ENCODE measurements at places on chromosomes 13 and 19. TPM values are rescaled to one million over a fixed set of nuclear protein-coding genes. Genes with fewer than 3 reads are reported as not detected.

GRCh38 chr19:10271543-10272086 lies 695 bp downstream of the ICAM1 start:
- DNase-seq: no peak

GRCh38 chr13:108629181-108629752 lies at the start of gene MYO16:
Gene MYO16, plus strand, starts transcription at chr13:108629611. Its CDS starts 234 bp downstream, at chr13:108629845.
- DNase-seq: no peak

OLFM4 gene
- under 0.01 TPM for total RNA-seq

DNA sequence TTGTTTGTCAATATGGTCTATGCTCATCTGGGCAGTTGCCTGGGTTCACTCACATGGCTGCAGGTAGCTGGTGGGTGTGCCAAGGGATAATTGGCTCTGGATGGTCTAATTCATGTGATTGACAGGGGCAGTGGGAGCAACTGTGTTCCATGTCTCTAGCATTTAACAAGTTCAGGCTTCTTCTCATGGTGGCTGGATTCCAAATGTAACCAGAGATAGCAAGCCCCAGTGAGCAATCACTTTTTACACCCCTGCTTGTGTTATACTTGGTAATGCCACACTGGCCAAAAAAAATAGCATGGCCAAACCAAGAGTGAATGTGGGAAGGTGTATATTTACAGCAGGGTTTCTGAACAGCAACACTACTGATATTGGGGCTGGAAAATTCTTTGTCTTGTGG lies 89.6 kb upstream of the TNFSF11 start:
- peak; percentile 18 for DNase-seq
